ENCODE measurements at places on chromosomes 3 and 15.

DNA sequence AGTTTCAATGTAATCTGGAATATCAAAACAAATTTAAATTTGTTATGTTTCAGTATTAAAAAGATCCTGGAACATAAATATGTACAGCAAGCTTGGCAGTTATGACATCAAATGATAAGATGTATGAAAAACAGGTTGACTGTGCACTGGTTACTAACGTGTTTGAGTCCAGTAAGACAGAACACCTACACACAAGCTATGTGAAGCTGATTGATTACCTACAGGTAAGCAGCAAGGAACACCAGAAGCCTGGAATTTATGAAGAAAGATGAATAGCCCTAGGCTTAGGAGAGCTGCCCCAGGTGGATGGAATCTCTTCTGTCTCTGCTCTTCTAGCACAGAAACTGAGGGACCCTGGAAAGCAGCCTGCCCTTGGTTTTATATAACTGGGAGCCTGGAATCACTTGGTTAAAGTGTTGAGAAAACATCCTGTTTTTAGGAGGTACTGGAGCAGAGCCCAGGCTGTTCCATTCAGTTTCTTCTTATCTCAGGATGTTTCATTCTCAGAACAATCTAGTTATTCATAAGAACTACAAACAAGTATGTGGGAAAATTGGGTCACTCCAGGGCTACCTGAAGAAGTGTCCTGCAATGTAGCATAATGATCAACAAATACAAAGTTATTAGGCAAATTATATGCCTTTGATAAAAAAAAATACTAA is 36.3 kb downstream of the SLITRK3 start:
- no peak for DNase-seq

DNA sequence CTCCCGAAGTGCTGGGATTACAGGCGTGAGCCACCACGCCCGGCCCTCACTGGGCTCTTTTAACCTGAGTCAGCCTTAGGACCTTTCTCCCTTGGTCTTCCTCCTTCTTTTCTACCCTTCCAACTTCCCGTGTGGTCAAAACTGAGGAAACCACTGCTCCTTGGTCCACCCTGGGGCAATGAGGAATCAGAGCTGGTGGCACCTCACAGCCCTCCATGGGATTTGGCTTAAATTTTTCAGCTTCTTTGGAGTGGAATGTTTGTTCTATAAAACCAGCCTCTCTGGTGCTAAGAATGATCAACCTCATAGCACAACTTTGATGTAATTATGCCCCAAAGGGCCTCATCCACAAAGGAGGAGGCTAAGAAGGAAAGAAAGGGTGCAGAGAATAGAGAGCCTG is 76.6 kb upstream of the CFAP20DC start:
- no peak for DNase-seq

GRCh38 chr3:12440927-12441714 is 43.2 kb upstream of the TSEN2 start:
- no peak for DNase-seq

GRCh38 chr15:80615783-80616391 is 79.2 kb upstream of the ABHD17C start:
- no peak for DNase-seq

GRCh38 chr3:27353221-27353620 is 16.0 kb downstream of the NEK10 start:
- no peak for DNase-seq

DNA sequence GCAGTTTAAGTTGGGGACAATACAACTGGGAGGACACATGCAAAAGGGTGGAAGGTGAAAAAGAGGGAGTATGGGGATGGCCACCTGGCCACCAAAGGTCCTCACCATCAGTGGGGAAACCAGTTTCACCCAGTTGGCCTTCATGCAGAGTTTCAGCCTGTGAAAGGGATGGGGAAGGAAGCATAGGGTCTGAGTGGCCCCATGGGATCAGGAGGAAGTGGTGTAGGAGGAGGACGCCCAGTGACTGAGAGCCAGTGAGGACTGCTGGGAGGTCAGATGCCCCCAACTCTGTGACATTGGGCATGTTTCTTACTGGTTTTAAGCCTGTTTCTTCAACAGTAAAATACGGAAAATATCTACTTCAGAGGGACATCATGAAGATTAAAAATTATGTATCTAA is 16.3 kb downstream of the BCL2A1 start:
- DNase-seq, result no peak

DNA sequence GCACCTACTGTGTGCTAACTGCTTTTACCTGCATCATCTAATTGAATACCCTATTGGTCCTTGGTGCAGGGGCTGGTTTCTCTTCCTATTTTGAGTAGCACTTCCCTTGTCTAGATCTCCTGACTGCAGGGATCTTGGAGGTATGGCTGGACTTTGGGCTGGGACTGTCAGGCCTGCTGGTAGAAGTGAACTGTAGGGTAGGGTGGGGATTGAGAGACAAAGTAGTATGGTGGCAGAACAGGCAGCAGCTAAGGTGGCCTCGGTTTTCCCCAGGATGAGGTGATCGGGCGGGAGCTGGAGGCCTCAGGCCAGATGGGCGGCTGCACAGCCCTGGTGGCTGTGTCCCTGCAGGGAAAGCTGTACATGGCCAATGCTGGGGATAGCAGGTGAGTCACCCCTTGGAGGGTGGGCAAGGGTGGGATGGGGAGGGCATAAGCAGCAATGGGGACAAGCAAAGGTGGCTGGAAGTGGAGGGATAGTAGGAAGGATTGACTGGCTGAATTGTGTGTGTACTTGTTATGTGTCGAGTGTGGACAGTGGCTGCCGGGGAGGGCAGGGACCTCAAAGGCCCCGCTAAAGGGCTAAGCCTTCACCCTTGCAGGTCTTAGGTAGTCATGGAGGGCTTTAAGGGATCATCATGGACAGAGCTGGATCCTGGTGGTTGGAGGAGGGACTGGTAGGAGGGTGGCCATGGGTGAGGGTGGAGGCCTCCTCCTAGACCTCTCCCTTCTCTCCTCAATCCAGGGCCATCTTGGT is 2.0 kb downstream of the PPM1M start:
- no peak for DNase-seq

DNA sequence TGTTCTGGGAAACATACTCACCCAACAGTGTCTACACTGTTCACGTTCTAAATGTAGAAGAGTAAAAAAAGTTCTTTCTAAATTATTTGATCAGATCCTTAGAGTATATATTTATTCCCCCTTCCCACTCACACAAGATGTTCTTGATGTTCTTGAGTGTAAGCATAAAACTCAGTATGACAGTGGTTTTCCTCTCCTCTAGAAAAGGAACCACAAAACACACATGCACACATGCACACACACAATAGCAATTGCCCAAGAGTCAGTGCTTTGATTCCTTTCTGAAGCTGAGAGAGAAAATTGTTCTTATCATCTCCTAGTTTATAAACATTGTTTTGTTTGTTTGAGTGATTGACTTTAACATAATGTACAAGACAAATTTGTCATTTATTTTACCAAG is 123.2 kb upstream of the PHLDB2 start:
- DNase-seq, result no peak

DNA sequence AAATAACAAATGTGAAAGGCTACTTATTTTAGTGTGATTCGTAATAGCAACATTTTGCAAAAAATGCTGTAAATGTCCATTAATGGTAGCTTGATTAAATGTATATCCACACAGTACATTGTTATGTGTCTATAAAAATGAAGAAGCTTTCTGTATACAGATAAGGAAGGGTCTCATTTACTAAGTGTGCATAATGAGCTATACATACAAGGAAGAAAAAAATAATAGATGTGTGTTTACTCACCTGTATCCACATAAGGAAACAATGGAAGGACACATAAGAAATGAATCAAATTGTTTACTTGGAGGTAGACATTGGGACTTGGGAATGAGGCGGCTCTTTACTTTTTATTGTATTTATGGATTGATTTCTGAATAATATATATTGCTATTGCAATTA is 34.9 kb downstream of the MED12L start:
- no peak for DNase-seq

- no peak for DNase-seq
Observed at GRCh38 chr3:131756405-131756804, 253.6 kb upstream of the MRPL3 start.

- DNase-seq, result no peak
Observed at GRCh38 chr15:77457905-77458265, 37.2 kb downstream of the HMG20A start.

GRCh38 chr15:40232625-40233070 is 6.2 kb upstream of the PAK6 start:
- DNase-seq, result no peak

DNA sequence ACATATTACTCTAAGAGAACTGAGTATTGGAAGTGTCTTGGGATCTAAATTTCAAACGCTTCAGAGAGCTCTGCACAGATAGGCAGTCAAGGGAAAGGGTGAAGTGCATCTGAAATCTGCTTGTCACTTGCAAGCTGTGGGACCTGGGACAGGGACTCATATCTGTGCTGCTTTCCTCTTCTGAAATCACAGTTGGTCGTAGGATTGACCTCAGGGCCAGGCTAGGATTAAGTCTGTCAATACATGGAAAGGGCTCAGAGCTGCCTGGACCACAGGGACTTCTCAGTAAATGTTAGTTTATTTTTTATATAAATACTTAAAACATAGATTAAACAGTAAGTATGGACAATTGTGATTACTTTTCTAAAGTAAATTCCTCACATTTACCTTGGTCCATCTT is 74.7 kb upstream of the CMTM7 start:
- no peak for DNase-seq

DNA sequence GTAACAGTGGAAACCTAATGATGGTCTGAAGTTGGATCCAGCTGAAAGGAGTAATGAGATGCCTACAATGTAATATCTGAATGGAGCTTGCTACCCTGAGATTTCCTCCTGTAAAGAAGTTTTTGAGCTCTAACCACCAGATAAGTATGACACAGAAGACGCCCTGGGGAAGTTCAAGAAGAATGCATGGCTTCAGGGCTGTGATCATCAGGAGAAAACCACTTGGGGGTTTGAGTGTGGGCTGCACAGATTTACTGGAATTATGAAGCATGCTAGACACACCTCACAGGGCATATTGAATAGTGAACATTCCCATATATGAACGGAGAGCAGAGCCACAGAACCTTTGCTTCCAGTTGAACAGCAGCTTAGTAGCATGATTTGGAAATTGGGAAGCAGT is 10.6 kb upstream of the CCDC80 start:
- DNase-seq, result no peak

GRCh38 chr3:160185751-160186150 is 39.5 kb upstream of the C3orf80 start:
- DNase-seq, result no peak

GRCh38 chr15:48447657-48448056 is 116.4 kb downstream of the DUT start:
- no peak for DNase-seq

DNA sequence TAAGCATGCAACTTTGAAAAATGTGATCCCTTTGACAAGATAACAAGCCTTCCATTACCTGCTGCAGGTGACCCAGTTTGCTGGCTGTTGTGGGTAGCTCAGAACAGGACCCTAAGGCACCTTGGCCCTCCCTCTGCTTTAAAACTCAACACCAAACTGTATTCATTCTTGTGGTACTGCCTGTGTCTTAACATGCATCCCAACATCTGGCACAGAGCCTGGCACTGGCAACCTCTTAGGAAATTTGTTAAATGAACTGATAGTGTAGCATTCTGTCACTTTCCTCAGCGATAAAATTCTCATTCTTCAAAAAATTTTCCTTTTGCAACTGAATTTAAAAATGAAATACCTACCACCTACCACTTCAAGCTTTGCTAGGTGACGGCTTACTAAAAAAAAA is 287.3 kb upstream of the ADAMTS9 start:
- no peak for DNase-seq

DNA sequence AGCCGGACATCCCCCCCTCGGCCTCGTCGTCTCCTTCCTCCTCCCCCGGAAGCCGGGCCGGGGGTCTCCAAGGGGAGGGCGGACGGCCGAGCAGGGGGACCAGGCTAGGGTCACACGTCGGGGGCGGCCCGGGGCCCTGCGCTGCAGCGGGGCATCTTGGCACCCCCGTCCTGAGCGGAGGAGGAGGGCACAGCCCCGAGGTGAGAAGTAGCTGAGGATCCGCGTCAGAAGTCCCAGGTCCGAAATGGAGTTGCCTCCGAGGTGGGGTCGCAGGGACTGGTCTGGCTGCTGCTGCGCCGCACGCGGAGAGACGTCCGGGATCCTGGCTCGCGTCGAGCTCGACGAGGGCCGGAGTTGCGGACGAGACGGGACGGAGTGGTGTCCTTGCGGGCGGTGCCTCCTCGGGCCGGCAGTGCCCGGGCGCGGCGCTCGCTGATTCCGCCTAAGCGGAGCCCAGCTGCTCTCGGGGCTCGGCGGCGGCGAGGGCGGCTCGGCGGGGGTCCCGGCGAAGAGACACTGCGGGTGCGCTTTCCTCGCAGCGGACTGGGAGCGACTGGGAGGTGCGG is at the start of gene ADCY5:
ADCY5 (minus strand) TSS at position 555 of the 566 bp plus-strand sequence; CDS start at position 10, 545 bp downstream.
- DNase-seq, result no peak

- DNase-seq, result no peak
Observed at GRCh38 chr3:20140881-20141280, 45.1 kb downstream of the SGO1 start.
